Fibroblast of pulmonary artery (primary cell): ENCODE measurements at places on chromosomes 7 and 10.

DNA sequence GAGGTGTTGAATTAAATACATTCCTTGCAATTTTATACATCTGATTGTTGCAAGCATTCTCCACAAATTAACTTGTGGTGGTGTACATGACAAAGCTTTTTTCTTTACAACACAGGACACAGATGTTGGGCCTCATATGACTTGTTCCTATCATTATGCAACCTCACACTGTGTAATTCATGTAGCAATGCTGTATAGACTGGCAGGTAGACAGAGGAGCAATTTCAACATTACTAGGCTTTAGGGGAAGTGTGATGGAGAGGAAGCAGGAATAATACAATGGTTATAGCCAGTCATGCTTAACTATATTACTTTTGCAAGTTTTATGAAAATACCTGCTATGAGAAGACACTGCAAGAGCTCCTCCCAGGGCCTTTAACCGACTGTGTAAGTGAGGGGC lies 832.1 kb downstream of the CNTNAP2 start:
- no peak for DNase-seq

- no peak for DNase-seq
Observed at GRCh38 chr7:78636727-78637126, 816.7 kb downstream of the MAGI2 start.

DNA sequence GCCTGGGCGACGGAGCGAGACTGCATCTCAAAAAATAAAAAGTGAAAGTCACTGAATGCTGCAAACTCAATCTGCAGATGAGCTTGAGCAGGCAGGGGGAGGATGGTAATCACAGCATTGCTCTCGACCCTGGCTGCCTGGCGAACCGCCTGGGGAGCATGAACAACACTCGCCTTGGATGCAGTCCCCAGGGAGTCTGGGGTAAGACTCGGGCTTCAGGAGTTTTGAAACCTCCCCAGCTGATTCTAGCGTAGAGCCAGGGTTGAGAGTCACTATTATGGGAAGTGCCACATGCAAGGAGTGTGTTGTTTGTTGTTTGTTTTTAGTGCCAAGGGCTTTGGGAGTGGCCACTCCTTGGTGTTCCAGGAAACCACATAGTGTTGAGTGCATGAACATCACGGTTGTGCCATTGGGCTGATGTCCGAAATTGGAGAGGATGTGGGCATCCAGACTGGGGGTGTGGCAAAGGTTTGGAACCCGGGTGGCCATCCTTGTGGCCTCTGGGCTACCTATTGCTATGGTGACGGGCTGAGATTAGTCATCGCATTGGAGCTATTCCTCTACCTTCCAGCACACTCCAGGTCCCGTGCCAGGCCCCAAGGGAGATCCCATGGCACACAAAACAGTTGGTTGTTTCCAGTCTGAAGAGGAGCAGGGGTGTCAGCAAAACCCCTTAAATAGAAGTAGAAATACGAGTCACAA lies 92.6 kb downstream of the RGS10 start:
- DNase-seq, result peak; percentile 80

DNA sequence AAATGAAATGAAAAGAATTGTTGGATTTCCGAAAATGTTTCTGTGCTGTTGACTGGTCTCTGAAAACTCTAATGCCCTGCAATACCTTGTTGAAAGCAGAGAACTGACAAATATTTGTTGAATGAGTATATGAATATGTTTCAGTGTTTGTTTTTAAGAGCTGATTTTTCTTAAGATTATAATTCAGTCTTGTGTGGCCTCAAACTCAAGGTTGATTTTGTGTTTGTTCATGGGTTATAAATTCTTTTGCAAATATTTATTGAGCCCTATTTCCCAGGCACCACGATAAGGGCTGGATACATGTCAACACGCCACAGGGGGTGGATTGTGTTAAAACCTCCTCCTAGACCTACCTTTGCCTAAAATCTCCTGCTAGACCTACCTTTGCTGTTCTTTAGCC lies 203.9 kb upstream of the PLPP4 start:
- no peak for DNase-seq

DNA sequence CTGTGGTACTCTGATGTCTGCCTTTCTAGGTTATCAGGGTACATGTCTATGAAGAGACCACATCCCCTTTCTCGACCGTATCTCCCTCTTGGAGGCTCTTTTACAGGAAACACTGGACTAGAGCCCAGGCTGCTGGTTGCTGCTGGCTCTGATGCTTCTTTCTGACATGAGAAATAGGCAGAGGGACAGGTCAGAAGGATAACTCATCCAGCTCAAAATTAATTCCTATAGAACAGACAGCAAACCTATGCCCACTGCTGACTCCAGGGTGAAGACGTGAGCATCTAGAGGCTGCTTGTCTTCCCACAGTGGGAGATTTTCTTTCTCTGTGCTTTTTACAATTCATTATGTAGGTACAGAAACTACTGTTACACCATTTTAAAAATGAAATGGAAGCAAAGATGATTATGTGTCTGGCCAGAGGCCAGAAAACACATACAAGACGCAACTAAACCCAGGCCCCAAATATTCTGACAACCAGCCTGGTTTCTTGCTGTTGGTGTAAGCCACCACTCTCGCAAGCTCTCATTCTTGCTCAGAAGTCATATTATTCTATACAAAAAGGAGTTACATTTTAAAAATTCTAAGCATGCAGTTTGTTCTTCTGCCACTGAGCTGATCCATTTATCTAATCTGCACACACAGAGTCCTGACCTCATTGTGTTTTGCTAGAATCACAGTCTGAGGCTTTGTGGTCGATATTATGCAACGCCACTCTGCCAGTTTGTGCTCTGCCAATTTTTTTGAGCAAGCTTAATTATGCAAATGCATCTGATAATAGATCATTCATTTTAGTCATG lies 424.3 kb downstream of the KIF20B start:
- DNase-seq, result peak; percentile 87

GRCh38 chr7:22859641-22860290 lies 37.1 kb upstream of the TOMM7 start:
- DNase-seq, result peak; percentile 63

DNA sequence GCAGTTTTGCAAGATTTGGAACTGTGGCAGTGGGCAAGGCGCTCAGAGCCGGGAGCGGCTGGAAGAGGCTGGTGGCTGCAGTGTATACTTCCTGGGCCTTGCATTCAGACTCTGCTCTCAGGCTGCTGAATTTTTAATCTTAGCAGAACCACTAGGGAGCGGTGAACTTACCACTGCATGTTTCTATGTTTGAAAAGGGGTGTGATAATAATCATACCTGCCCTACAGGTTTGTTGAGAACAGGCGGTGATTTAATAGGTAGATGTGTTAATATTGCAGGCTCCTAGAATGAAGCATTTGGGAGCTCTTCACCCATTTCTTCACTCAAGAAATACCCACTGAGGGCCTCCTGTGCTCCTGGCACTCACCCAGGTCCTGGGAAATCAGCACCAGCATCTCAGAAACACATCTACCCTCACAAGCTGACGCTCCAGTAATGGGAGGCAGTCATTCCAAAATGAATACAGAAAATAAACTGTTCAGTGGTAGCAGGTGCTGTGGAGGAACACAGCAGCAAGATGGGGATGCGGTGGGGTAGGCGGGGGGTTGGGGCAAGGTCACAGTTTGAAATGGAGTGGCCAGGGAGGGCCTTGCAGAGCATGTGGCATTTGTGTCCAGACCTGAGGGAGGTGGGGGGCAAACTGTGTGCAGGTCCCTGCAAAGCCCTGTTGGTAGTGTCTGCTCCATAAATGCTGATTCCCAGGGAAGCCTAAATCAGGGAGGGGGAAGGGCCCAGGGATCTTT lies 41.0 kb downstream of the VWA2 start:
- no peak for DNase-seq

DNA sequence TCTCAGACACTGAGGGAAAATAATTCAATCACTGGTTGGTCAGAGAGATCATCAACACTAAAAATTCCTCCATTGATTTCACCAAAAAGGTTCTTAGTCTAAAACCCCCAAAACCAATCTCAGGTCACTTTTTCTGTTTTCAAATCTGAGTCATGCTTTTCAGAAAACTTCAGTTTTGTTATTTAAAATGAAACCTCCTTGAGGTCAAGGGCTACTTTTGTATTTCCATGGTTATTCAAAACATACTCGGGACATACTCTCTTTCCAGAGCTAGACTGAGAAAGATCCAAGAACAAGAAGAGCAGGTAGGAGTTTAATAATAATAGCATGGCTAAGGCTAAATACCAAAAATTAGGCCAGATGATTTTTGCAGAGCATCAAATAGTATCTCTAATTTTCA lies 152.8 kb downstream of the SDHAF3 start:
- DNase-seq, result no peak

DNA sequence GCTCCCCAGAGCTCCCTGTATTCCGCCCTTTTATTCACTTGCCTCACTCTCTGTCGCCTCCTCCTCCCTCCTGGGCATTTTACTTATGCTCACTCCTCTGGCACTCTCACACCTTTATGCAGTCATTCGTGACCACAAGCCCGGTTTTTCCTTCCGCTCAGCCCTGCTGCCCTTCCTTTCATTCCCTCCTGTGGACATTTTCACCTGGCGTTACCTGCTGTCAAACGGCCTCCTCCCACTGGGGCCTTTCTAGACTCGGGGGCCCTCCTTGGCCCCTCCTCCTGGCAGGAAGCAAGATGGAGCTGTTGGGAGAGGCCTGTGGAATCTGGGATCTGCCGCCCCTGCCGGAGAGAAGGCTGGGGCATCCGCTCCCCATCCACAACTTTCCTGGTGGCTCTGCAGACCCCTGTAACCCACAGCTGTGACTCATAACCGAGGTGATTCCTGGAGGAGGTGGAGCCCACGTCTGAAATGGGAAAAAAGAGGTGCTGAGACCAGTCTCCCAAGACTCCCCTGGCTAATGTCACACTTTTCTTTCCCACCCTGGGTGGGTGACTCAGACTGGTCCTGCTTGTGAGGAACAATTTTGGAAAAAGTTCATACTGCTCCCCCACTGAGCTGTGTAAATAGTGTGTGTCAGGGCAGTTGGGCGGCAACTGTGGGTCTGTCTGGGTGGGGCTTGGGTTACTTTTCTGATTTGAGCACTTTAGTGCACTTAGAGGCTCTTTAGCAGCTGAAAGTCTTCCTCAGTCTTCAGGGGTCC lies 1.2 kb downstream of the VCL start:
- DNase-seq, result peak; percentile 72

DNA sequence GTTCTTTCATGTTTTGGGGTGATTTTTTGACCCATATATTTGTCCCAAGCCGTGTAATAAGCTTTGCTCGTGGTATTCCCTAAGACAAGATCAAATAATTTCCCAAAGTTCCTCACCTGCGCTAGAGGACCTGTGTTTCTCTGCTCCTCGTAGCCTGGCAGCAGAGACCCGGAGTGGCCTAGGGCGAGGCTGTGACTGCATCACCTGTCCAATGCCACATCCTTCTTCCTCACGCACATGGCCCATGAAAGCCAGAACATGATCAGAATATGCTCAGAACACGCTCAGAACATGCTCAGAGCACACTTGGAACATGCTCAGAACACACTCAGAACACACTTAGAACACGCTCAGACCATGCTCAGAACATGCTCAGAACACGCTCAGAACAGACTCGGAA lies 23.8 kb downstream of the EN2 start:
- DNase-seq, result no peak

DNA sequence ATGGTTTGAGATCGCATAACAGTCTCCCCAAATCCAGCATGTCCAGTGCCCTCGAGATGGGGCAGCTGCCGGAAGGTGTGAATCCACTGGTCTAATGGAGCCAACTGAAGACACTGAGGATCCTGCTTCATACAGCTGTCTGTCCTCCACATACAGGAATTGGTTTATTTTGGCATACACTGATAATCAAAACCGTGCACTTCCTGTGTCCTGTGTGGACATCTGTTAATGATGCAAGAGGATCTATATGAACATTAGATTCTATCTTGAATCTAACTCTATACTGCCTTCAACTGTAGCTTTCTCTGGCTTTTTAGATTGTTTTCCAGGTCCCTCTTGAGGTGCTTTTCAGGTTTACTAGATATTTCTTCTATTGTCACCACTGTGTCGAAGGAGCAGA lies 3.0 kb upstream of the JAZF1 start:
- no peak for DNase-seq

- no peak for DNase-seq
Observed at GRCh38 chr10:120017733-120018417, 125.3 kb downstream of the SEC23IP start.

GRCh38 chr7:84412161-84412969 lies 217.8 kb upstream of the SEMA3A start:
- peak; percentile 94 for DNase-seq

DNA sequence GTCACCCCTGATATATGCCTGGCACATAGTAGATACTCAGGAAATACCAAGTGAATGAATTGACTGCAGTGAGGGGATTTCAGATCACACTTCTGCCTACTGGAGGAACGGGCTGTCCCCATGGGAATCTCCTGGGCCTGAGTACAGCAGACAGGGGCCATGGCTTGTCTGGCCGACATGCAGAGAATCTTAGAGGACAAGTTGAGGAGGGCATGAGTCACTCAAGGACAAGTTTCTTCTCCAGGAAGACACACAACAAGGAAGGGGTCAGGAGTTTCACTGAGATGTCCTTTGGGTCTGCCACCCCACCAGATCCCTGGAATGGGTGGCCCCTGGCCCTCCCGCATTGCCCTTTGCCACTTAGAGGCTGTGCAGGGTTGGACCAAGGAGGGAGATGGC lies 20.7 kb downstream of the PLPP4 start:
- peak; percentile 12 for DNase-seq

GRCh38 chr7:25852211-25852938 lies 299.6 kb upstream of the NFE2L3 start:
- no peak for DNase-seq

DNA sequence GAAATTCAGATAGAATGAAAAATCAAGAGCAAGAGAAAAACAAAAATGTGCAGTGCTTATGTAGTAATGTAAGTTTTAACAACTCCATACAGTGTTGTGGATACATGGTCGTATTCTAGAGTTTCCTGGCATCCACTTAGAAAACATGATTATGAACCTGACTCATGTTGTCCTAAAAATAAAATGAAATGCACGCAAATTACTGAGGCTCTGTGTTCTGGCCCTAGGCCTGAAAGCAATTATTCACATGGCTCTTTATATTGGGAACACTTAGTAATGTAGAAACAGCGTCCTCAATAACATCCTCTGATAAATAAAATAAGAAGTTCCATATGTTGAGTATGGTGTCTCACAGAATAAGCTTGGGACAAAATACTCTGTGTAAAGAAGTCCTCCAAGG lies 200.2 kb upstream of the SEMA3E start:
- DNase-seq, result peak; percentile 27

DNA sequence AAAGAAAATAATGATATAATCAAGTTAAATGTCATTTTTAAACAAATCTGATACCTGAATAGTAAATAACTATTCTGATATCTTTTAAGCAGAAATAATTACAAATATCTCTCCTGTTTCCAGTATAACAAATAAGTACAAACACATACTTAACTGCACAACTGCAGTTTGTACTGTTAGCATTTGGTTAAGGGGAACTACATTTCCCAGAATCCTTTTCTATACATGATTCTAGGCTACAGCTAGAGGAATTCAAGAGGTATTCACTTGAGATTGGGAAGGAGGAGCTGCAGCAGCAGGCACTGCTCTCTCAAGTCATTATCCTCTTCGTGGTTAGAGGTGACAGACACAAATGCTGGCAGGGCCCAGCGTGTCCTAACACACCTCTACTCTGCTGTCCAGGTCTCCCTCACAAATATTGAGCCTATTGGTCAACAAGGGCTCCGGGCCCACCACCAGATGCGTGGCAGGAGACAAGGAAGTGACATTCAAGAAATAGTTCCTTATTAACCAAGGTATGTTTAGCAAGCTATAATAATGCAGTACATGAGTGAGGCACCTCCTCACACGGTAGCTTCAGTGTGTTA lies 255.1 kb upstream of the MKLN1 start:
- DNase-seq, result peak; percentile 54
